ENCODE measurements at places on chromosomes 6 and 20.
A peak's percentile ranks its signal among the peaks of the same experiment; 100 is the strongest.

- DNase-seq: no peak
These were observed 1.6 kb upstream of the DSN1 start for GRCh38 chr20:36775196-36775595.

GRCh38 chr6:38959138-38959537 lies 89.4 kb upstream of the GLP1R start:
- no peak for DNase-seq

DNA sequence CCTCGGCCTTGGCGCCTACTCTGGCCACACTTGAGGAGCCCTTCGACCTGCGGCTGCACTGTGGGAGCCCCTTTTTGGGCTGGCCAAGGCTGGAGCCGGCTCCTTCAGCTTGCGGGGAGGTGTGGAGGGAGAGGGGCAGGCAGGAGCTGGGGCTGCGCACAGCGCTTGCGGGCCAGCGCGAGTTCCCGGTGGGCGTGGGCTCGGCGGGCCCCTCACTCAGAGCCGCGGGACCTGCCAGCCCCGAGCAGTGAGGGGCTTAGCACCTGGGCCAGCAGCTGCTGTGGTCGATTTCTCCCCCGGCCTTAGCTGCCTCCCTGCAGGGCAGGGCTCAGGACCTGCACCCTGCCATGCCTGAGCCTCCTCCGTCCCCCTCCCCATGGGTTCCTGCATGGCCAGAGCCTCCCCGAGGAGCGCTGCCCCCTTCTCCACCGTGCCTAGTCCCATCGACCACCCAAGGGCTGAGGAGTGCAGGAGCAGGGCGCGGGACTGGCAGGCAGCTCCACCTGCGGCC lies 136.8 kb downstream of the EPHA7 start:
- DNase-seq: no peak

- DNase-seq: no peak
These were observed 408.9 kb downstream of the CDKAL1 start for GRCh38 chr6:20943040-20943627.

DNA sequence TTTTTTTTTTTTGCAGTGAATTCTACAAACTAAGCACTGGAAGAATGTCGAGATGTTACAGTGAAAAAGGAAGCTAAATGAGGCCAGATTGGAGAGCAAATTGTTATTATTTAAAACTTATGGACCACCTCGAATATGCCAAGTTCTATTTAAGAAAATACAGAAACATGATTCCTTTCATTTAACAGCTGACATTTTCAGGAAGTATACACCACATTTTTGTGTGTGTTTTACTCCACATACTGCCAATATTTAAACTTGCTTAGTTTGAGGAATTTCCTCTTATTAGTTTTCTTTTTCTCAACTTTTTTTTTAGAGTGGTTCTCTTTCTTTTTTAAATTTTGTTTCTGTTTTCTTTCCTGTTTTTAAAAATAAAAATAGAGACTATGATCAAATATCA lies 37.0 kb upstream of the GCLC start:
- DNase-seq: no peak

GRCh38 chr6:170292407-170293158 lies 1.7 kb upstream of the DLL1 start:
- DNase-seq: no peak

DNA sequence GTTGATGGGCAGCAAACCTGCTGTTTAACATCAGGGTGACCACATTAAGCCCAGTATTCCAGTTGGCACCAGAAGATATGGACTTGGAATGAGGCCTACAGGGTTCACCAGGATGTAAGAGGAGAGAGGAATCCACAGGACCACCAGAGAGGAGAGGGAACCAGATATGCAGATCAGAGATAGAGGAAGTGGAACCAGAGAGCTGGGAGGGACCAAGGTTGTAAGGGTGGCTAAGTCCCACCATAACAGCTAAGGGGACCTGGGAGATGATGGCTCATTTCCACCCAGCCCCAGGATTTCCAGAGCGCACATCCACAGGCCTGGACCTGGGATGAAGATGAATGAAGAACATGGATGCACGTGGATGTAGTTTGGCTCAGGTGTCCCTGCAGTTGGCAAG lies 11.1 kb downstream of the BTN2A1 start:
- no peak for DNase-seq

DNA sequence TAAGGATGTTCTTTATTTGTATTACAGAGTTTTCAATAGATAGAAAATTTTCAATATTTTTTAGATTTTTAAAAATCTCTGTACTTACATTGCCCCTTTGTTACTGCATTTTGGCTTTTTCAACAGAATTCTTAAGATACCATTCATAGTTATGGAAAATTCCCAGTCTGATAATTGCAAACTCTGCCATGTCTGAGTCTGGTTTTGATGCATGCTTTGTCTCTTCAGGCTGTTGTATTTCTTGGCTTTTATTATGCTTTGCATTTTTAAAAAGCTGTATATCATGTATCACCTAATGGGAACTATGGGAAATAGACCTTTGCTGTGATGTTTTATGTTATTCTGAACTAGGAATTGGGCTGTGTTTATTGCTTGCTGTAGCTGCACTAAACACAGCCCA lies 898.9 kb upstream of the ADGRB3 start:
- DNase-seq: no peak

GRCh38 chr6:30752157-30752927 lies 8.0 kb upstream of the IER3 start:
- DNase-seq: peak; percentile 14

DNA sequence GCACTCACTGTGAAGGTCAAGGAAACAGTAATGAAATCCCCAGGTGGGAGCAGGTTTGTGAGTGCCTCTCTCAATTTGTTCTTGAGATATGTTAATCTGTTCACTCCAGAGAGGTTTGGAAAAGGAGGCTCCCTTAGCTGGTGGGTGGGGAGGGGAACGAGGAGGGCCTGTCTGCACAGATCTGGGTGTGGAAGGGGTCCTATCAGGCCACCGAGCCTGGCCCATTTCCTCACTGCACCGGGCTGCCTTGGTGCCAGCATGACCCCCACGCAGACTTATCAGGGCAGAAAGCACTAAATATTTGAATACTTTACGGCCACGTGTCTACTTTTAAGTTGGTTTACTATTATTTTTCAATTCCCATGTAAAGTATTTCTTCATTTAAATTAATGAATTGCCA lies 8.3 kb downstream of the AGPAT4 start:
- no peak for DNase-seq

DNA sequence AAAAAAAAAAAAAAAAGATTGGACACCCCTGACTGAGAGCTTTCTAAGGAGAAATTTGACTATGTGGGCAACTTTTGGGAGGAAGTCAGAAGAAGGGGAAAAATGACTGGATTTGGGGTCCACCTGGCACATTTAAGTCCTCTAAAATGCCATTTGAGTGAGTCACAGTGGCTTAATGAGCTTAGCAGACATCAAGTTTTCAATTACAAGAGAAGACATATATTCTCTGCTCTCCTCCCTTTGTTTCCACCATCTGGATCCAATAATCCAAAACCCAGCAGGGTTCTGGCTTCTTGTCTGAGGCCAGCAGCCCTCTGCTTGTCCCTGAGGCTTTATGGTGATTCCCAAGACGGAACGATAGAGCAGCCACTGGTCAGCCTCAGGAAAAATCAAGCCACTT lies 6.9 kb downstream of the PI3 start:
- DNase-seq: no peak

DNA sequence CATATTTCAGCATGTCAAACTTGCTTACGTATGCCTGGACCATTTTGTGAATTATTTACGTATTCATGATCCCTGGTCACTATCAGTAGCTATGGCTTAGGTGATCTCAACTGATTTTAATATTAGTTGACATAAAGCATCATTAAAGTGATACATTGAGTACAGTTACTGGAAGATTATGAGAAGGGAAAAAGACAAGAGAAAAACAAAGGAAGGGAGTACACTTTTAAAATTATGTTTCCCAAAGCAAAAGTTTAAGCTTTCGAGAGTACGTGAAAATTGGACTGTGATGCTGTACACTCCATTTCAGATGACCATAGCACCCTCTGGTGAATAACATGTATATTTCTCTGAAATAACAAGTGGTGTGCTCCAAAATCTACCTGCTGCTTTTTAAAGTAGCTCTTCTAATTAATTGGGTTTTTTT lies 215.0 kb upstream of the HSF2 start:
- DNase-seq: no peak

GRCh38 chr6:90249458-90249857 lies 47.2 kb downstream of the BACH2 start:
- DNase-seq: no peak

DNA sequence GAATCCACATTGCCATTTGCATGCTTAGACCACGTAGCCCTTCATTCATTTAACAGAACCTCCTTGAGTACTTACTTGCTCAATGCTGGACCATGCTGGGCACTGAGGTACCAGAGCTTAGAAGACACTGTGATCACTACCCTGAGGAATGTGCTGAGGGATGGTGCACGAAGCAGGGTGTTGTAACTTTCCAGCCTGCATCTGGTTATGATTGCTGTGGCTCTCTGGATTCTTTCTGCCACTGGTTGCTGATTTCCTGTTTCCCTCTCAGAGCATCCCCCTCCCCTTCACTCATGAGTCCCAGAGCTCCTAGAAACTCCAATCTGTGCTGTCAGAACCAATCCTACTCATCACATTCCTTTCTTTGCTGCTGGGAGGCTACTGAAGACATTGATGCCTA lies 537.4 kb downstream of the PTPRT start:
- DNase-seq: no peak

DNA sequence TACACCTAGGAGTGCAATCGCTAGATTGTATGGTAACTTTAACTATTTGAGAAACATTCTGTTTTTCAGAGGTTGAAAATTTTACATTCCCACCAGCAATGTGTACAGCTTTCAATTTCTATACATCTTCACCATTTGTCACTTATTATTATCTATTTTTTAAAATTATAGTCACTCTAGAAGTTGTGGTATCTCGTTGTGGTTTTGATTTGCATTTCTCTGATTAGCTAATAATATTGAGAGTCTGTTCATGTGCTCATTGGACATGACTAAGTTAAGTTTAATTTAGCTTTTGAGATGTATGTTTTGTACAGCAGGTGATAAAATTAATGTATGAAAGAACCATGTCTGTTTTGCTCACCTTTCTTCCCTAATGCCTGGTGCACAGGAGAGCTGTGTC lies 34.8 kb upstream of the PLCB1 start:
- DNase-seq: no peak

GRCh38 chr6:34370361-34370760 lies 22.1 kb downstream of the NUDT3 start:
- DNase-seq: no peak

DNA sequence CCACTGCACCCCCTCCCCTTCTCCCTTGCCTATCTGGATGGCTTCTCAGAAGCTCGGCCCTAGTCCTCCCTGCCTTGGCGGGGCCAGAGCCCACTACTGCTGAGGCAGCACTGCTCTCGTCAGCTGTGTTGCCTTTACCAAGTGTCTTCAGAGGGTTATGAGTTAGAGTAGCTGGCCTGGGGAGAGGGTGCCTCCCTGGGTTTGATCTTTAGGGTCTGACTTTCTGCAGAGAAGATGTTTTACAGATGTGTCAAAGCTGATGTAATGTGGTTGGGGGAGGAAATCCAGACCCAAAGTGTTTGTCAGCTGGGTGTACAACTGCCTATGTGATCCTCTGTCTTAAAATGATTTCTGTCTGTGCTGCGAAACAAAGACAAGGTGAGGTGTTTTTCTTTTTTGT lies 30.4 kb upstream of the PI16 start:
- DNase-seq: no peak

DNA sequence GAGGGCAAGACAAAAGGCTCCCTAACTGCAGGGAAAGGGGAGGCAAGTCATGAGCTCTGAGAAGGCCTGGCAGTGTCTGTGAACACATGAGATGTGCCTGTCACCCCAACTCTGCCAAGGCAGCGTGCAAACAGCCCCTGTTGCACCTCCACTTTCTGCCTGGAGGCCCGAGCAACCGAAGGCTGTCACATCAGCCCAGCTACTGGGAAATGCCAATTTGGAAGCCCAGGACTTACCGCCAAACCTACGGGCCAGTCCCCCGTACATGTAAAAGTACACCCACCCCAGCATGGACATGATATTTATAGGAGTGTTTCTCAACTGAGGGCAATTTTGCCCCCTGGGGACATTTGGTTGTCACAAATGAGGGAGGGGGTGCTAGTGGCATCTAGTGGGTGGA lies 27.3 kb upstream of the RPP40 start:
- DNase-seq: no peak

GRCh38 chr6:152701081-152701862 lies 3.6 kb downstream of the MYCT1 start:
- DNase-seq: no peak

GRCh38 chr6:29477923-29478450 lies 9.8 kb downstream of the MAS1L start:
- DNase-seq: no peak

DNA sequence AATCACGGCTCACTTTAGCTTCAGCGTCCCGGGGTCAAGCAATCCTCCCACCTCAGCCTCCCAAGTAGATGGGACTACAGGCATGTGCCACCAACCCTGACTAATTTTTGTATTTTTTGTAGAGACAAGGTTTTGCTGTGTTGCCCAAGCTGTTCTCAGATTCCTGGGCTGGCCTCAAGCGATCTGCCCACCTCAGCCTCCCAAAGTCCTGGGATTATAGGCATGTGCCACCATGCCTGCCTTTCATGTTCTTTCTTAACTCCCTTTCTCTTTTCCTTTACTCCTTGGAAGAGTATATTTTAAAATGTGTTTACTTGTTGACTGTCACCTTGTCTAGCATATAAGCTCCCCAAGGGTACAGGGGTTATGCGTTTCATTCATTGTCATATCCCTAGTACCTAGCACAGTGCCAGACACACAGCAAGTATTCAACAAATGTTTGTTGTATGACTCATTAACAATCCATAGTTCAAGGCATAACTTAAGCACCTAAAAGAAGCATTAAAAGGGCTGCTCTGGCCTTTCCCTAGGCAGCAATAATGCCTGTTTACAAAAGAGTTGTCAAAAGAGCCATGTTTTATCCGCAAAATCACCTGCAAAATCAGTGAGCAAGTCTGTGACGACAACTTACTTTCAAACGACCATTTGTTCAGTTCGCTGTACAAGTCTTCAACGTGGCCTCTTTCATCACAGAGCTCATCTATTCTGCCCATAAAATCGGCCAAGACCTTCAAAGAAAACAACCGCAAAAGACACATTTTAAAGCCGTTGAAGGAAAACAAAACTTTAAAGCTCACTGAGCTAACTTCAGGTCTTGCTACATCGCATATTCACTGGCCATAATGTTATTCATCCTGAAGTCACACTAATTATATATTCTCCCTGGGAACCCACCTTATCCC lies 4.6 kb downstream of the CYP24A1 start:
- DNase-seq: no peak

- DNase-seq: no peak
These were observed 2.9 kb downstream of the FKBP1A start for GRCh38 chr20:1389703-1390580.

GRCh38 chr6:155314773-155315515 lies 660 bp upstream of the TFB1M start:
- DNase-seq: peak; percentile 81

Measured in NCI-H2029 (cell line).